Activated CD8-positive, alpha-beta T cell treated with anti-CD3 and anti-CD28 coated beads, Interleukin-2, amount 10 ng/mL, durations not matched to agents 7 days and 5 days (primary cell): ENCODE measurements at places on chromosomes 7 and 10. TPM values are rescaled to one million over a fixed set of nuclear protein-coding genes. Genes with fewer than 3 reads are reported as not detected.

CAMK1D gene
- 3.4 TPM for total RNA-seq

EPHB6 gene
- total RNA-seq: 7.0 TPM

POLR3A gene
- total RNA-seq: 17.0 TPM

MMD2 gene
- not detected for total RNA-seq

DNA sequence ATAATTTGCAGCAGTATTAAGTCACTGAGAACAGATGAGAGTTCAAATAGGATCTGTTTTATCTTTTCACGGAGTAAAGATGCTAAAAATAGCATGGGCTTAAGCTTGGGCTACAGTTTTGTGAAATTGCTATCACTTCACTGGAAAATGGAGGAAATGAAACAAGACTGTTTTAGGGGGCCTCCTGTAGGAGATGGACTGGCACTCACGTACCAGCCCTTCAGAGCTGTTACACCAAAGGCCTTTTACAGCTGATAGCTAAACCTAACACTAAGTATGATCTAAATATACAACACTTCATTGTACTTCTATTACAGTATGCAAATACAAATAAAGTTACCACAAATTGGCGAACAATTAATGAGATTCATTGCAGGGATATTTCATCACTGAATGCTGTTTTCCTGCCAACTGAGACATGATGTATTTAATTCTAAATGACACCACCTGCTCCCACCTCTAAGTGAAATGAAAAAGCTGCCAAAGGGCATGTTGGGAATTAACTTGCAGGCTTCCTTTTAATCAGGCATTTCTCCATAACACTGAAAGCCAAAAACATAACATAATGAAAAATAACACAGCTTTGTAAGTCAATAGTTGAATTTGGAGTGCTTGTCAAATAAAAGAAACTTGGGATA is 304.5 kb upstream of the LRRN3 start:
- DNase-seq: no peak

- DNase-seq: no peak
Measured at GRCh38 chr7:30987936-30988335, 24.2 kb downstream of the GHRHR start.

ITIH5 gene
- total RNA-seq: not detected

DNA sequence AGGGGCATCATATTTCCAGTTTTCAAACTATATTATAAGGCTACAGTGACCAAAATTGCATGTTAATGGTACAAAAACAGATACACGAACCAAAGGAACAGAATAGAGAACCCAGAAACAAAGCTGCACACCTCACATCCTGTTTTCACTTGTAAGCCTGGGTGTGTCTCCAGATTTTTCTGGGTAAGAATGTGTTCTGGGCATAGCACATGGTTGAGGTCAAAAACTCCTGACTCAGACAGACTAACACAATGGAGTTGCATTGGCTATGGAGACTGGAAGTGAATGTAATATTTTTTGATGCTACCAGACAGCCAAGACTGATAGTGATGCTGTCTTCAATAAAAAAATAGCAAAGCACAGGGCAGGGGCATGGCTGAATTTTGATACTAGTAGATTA is 1175.2 kb downstream of the NXPH1 start:
- DNase-seq: no peak

DNA sequence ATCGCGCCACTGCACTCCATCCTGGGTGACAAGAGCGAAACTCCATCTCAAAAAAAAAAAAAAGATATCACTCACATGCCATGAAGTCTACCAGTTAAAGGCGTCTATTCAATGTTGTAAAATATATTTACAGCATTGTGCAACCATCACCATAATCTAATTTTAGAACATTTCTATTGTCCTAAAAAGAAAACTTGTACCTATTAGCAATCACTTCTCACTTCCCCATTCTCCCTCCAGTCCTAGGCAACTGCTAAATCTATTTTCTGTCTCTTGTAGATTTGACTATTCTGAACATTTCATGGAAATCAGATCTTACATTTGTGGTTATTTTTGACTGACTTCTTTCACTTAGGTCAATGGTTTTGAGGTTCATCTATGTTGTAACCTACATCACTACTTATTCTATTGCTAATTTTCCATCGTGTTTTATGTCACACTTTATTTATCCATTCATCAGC is 25.2 kb upstream of the OTUD1 start:
- no peak for DNase-seq

GRCh38 chr10:13492493-13493180 is 36.2 kb downstream of the BEND7 start:
- no peak for DNase-seq

LDB3 gene
- total RNA-seq: not detected

FMC1 gene
- 6.7 TPM for total RNA-seq

DNA sequence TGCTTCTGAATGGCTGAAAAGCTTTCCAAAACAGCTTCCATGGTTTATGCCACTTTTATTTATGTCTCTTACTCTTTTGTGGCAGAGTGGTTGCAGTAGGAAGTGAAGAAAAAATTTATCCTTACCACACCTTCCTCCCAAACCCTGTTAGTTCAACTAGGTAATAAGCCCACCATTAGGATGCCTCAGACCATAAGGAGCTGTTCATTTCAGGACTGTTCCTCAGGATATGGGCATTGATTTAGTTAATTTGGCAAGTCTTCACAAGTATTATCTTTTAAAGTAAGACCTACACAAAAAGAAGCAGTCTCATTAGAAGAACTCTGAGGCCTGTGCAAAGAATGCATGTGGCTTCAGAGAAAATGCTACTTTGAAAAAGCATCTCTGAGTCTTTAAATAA is 82.9 kb upstream of the PDLIM1 start:
- DNase-seq: no peak

DNA sequence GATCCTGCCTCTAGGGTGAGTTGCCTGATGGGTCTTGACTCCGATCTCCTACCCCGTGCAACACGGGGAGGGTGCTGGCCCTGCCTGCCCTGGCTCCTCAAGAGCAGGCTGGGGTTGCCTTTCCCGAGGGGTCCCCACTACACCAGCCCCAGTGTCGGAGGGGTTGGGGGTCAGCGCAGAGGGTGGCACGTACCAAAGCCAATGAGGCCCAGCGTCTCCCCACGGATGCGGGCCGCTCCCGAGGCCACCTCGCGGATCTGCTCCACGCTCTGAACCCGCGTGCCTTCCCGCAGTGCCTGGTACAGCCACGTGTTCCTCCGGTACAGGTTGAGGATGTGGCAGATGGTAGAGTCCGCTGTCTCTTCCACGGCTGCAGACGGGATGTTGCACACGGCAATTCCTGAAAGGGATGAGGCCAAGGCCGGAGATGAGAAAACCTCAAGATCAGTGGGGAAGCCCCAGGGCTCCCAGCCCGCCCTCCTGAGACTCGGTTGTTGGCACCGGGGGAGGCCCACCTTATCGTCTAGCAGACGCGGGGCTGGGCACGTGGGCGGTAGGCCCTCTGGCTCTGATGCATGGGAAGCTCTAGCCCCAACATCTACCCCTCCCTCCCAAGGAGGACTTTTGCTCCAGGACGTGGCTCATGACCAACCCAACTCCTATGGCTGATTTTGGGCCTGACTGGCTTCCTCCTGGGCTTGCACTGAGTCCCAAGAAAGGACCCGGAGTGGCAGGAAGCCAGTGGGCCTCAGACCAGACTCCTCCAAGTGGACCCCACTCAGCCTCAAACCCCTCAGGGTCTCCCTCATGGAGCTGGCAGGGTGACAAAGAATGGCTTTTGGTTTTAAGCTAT is 56.1 kb downstream of the ZRANB1 start:
- no peak for DNase-seq

DNA sequence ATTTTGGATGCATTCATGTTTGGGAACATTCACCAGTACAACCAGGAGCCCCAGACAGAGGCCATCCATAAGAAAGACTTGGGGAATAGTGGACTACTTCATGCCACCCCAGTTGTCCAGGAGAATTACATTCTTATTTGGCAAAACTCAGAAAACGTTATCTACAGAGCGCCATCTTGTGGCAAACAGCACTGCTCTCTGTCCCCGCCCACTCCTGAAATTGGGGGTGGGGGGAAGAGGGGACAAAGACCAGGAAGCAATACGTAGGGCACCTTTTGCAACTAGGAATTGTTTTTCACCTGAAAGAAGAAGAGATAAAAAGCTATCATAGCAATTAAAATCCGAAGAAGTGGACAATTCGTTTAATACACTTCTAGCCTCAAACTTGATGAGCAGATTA is 134.6 kb upstream of the MGMT start:
- DNase-seq: peak; percentile 28

MCU gene
- total RNA-seq: 11.3 TPM

NT5C3A gene
- total RNA-seq: 44.4 TPM

DNA sequence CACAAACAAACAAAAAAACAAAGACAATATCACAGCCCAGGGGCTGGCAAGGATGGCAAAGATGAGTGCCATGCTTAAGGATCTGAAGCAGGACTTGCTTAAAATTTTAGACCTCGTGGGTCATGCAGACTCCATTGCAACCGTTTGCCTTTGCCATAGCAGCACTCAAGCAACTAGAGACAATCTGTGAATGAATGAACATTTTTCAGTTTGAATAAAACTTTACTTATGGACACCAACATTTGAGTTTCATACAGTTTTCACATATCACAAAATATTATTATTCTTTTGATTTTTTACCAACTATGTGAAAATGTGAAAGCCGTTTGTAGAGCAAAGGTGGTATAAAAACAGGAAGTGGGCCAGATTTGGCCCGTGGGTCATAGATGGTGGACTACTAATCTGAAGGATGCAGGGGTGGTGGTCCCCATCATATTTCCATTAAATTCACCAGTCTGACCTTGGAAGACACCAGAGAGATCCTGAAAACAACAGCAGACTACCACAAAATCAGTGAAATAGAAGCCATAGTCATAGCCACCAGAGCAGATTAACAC is 8.3 kb upstream of the RBM17 start:
- DNase-seq: no peak

DNA sequence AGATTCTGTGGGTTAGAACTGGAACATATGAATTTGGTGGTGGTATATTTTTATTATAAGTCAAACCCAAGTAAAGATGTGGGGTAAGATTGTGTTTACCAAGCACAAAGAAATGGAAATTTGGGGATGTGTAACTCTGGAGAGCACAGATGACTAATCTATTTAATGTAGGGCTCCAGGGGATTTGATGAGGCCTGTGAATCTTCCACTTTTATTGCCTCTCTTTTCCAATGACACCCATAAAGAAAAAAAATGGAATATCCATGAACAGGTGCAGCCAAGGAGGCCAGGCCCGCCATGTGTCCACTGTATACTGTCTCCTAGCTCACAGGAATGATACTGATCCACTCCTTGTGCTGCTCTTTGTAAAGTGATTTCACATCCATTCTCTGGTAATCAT is 2.8 kb downstream of the SRGN start:
- DNase-seq: no peak

PLEKHS1 gene
- not detected for total RNA-seq

PLA2G12B gene
- not detected for total RNA-seq

ZNF804B gene
- total RNA-seq: not detected

LIPJ gene
- not detected for total RNA-seq

DNMBP gene
- total RNA-seq: 4.1 TPM

HECW1 gene
- total RNA-seq: not detected

- DNase-seq: no peak
Measured at GRCh38 chr7:77428777-77429231, 12.7 kb upstream of the GSAP start.

DNA sequence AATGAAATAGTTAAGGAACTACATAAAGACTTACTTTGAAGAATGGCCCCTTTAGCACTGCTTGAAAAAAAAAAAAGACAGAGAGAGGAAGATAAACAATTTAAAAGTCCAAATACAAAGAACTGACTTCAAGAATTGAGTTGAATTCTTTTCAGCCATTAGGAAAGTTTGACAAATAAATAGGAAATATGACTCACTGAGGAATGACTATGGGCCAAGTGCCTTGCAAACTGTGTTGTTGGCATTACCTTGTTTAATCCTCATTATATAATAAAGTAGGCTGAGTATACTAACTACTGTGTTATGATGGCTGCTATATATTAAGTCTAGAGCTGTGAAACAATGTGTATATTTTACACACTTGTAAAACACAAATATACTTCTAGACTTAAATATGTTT is 151.1 kb downstream of the ELMO1 start:
- no peak for DNase-seq
